ENCODE measurements at places on chromosomes 3 and 15. TPM values are rescaled to one million over a fixed set of nuclear protein-coding genes. Genes with fewer than 3 reads are reported as not detected.

DNA sequence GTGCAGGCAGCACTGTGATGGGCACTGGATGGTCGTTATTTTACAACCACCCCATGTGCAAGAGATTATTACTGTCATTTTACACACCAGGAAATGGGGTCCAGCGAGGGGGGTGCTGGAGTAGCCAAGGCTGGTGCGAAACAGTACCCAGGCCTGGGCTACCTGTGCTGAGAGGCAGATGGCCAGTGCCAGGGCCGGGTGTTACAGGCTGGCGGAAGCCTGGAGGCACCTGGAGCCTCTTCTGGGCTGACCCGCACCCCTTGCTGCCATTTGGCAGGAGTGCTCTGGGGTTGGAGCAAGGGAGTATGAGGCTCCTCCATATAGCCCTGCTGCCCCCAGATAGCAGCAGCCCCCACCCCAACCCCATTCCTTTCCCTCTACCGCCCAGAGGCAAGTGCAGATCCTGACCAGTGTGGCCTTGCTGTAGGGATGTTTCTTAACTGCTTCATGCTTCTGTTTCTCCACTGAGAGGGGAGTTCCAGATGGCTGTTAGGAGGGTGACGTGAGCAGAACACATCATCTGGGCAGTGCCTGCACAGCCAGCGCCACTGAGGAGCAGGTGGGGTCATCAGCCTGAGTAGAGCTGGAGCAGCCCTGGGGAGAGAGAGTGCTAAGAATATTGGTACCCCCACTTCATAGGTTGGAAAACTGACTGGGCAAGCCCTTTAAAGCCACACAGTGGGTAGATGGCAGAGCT, 15.3 kb downstream of the SNX33 start:
- no peak for DNase-seq

THBS1 gene
- 7,697 TPM for total RNA-seq

DNA sequence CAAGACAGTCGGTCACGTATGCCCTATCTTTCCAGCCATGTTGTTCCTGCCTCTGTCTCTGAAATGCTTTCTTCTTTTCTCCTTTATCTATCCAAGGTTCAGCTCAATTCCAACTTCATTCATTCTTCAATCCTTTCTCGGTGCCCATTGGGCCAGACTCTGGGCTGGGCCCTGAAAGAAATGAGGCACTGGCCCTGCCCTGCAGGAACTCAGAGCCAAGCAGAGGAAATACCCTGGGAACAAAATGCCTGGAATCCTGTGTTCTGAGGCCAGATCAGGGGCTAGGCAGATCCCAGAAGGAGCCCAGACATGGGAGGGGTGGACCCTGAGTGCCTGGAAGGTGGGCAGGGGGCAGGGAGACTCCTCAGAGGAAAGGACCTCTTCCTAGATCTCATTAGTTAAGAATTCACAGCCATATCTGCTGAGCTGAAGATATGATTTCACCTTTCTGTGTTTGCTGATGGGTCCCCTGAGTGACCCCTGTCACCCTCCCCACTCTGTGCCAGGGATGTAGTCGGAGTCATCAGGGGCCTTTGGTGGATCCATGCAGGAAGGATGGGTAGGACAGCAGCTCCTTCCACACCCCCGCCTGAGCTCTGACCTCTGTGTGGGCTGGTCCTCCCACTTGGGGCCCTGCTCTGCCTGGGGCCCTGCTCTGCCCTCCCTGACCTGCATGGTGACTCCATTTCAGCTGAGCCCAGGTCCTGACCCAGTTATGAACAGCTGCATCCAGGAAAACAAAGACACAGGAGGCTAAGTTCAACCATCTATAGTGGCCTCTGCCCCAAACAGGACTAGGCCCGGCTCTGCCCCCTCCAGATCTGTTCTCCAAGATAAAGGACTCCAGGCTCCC, 5.3 kb upstream of the DAPK2 start:
- DNase-seq = peak; percentile 54

- DNase-seq = no peak
These were observed 136.7 kb downstream of the CCNL1 start for GRCh38 chr3:157023226-157023625.

GRCh38 chr3:144173491-144173890, 201.9 kb downstream of the DIPK2A start:
- DNase-seq = no peak

GRCh38 chr15:30903497-30904187, at the start of gene FAN1:
Gene FAN1 (plus strand): TSS chr15:30903915. CDS start chr15:30904664, 749 bp downstream.
- DNase-seq = peak; percentile 93

GRCh38 chr15:60062826-60063225, 58.7 kb downstream of the FOXB1 start:
- DNase-seq = peak; percentile 74

DNA sequence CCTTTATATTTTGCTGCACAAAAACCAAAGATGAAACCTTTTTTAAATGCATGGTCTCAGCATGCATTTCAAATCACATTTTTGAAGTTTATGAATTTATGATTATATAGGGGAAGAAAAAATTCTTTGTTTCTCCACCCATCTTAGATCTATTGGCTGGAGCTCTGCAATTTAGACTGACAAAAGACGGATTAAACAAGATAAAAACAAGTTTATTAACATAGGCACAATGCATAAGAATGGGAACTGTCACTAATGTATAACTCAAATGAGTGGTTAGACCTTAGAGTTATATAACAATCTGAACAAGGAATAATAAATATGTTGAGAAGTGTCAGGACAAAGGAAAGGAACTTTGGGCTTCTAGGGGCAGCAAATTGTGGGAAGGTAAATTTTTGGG, 132.5 kb downstream of the SERPINI1 start:
- DNase-seq = no peak

MUC20 gene
- total RNA-seq = not detected

DNA sequence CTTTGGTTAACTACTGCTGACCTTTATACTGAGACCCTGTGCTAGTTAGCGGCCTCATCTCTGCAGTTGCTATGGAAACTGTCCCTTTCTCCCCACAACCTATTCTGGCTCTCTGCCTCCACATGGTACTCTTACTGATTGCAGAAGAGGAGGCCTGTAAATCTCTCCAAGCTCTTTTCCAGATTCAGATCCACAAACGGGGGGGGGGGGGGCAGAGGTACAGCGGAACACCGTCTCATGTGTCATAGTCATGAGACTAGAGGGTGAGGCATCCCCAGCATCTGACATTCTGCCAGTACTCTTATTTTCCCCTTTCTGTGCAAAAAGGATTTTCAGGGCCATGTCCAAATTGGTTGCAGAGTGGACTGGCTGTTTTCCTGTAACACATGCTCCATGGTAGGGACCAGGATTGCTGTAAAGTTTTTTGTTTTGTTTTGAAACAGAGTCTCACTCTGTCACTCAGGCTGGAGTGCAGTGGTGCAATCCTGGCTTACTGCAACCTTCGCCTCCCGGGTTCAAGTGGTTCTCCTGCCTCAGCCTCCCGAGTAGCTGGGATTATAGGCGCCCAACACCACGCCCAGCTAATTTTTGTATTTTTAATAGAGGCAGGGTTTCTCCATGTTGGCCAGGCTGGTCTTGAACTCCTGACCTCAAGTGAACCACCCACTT, 8.3 kb upstream of the MAP1A start:
- peak; percentile 74 for DNase-seq

ISLR2 gene
- total RNA-seq = not detected

TMEM44 gene
- total RNA-seq = 14.6 TPM

DNA sequence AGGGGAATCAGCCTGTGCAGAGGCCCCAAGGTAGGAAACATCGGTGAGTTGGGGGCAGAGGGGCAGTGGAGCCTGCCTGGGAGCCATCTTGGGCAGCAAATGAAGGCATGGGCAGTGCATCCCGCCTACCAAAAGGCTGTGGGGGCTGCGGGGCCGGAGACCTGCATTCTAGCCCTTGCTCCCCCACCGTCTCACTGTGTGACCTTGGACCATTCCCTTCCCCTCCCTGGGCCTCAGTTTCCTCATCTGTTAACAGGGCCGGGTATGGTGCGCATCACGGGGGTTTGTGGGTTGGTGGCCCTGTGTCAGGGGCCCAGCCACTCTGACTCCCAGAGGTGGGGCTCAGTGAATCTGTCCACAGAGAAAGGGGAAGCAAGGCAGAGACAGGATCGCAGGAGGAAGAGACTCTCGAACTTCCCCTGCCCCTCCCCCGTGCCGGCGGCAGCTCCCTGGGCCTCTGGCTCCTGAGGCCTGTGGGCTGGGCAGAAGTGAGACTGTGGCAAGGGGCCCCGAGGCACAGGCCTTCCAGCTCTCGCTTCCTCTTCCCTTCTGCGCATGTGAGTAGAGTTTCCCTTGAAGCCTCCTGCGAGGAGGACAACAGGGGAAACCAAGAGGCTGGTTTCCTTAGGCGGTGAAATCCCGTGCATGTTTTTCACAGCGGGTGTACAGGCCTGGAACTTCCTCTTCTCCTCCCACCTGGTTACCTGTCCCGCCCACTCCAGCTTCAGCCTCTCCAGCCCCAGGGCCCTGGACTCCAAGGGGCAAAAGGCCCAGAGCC, 42.9 kb downstream of the IDH2 start:
- DNase-seq = no peak

SHF gene
- total RNA-seq = 0.32 TPM

DNA sequence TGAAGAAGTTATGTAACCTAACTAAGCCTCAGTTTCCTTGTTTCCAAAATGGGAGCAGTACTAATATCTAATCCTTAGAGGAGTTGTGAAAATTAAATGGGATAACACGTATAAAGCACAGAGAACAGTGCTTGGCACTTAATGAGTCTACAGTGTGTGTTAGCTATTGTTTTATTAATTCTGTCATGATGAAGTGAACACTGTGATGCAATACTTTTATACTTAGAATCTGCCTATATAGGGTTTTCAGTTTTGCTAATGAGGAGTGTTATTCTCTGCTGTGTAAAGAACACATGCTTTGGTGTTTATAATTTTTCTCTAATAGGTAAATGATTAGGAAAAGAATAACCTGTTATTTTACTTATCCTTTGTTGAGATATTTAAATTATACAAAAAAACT, 65.2 kb downstream of the MBNL1 start:
- DNase-seq = no peak

- peak; percentile 62 for DNase-seq
These were observed 544 bp upstream of the TIMMDC1 start for GRCh38 chr3:119497820-119498185.

CCR3 gene
- not detected for total RNA-seq

DNA sequence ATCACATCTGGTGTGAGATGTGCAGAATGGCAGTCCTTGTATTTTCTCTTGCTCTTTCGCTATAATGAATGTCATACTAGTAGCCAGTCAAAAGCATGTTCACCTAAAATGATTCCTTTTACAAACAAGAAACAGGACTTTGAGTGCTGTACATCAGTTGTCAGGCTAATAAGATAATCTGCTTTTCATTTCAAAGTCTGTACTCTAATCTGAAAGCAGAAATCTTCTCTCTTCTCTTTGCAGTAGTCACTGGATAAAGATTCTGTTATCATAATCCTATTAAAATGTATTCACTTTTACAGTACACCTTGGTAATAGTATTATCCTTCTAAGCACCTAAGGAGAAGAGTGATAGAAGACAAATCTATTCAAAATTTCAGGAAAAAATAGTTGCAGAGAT, 300.1 kb downstream of the MFSD1 start:
- no peak for DNase-seq

- no peak for DNase-seq
These were observed 27.4 kb downstream of the TMOD3 start for GRCh38 chr15:51856714-51857380.

- peak; percentile 39 for DNase-seq
These were observed 288.3 kb downstream of the ULK4 start for GRCh38 chr3:41673650-41674049.

DNA sequence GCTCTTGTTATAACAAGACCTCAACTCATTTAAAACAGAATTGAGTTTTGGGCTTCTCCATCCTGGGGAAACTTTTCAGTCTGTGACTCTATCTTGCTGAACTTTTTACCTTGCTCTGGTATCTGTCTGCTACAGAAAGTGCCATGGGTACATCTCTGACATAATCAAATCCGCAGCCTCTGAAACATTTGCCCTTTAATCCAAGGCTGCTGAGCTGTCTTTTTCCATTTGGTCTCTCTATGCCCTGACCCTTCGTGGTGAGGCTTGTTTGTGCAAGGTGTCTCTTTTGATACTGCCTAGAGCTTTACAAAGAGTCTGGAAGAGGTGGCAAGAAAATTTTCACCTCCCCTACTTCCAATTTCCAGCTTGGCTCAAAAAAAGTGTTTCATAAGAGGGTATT, 11.3 kb downstream of the TMEM108 start:
- DNase-seq = no peak

DNA sequence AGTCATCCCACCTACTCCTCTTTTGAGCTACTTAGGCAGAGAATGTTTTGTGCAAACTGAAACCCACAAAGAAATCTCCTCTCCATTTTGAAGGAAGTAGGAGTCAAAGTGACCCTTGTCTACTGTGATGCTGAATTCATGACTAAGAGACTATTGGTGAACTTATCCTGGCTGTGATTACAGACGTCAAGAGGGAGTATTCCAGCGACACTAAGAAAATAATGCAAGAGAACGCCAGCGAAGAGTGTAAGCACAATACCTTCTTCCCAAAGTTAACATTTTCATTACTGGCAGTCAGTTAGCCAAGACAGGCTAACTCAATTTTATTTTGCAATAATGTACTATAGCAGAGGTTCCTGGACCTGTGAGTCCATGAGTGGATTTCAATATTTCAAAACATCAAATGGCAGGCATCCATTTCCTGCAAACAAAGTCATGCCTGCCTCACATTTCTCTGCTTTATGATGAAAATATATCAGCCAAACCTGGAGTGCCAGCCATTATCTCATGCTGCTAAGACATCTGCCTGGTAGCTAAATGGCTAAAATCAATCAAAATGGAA, 59.0 kb downstream of the CTNNB1 start:
- DNase-seq = no peak

- peak; percentile 58 for DNase-seq
These were observed 8.2 kb downstream of the ALG3 start for GRCh38 chr3:184240384-184241140.

DNA sequence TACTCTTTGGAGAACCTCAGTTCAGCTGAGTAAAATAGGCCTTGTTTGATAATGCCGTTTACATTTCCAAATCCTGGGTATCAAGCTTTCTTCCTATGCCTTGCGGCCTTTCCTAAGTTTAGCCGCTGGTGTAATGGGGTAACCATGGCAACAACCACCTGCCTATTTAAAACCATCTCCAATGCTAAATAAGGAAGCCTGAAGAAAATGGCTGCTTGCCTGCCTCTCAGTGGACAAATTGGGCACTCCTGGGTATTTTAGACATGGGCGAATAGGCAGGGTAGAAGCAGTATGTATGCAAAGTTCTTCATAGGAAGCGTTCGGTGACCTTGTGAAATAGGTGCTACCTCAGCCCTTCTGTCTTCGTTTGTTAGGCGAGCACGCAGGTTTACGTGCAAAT, 122.7 kb downstream of the DGKG start:
- peak; percentile 16 for DNase-seq

DNA sequence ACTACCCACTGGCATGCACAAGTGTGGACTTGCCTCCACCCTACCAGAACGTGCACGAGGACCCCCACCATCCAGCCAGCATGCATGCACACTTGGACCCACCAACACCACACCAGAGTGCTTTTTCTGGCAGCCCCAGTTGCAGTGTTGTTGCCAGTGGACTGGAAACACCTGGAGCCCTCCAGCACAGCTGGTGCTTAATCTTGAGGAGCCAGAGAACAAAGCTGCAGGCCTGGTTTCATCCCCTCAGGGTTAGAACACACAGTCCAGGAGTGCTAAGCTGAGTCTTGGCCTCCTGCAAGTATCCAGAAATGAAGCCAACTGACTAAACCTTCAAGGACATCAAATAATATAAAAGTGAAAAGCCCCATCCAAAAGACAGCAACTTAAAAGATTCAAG, 888.0 kb downstream of the NTRK3 start:
- DNase-seq = peak; percentile 7

- no peak for DNase-seq
These were observed 17.1 kb upstream of the CYP11A1 start for GRCh38 chr15:74384566-74384880.
